ENCODE measurements at places on chromosomes 3 and 15. TPM values are rescaled to one million over a fixed set of nuclear protein-coding genes. Genes with fewer than 3 reads are reported as not detected.

- no peaks in the 10 kb centered on the region for H3K27me3 ChIP-seq
- no peaks in the 10 kb centered on the region for H3K4me1 ChIP-seq
- no peak overlapping the region for H3K27ac ChIP-seq
- H3K4me3 ChIP-seq = no peak overlapping the region
These were observed 18.4 kb downstream of the KLF15 start for GRCh38 chr3:126338790-126339288.

GRCh38 chr3:43779850-43780249 is 89.1 kb downstream of the ABHD5 start:
- H3K27me3 ChIP-seq = no peaks in the 10 kb centered on the region
- H3K27ac ChIP-seq = no peak overlapping the region
- H3K4me3 ChIP-seq = no peak overlapping the region
- H3K36me3 ChIP-seq = no peaks in the 10 kb centered on the region

DNA sequence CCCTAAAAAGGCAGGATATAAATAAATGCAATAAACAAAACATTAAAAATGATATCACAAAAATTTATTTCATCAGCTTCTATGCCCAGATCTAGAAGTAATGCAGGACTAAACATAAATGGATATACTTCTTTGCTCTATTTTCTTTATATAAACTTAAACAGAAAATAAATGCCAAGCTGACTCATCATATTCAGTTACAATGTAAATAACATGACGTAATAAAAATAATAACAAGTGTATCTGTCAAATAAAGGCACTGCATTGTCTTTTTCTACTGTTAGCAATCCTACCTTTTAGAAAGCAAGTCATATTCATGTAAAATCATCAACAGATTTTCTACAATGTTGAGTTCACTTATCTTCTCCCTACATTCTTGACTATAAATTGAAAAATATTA is 61.6 kb downstream of the NEK10 start:
- no peak overlapping the region for H3K4me3 ChIP-seq
- H3K27me3 ChIP-seq = no peaks in the 10 kb centered on the region
- no peak for DNase-seq
- H3K27ac ChIP-seq = no peak overlapping the region

DNA sequence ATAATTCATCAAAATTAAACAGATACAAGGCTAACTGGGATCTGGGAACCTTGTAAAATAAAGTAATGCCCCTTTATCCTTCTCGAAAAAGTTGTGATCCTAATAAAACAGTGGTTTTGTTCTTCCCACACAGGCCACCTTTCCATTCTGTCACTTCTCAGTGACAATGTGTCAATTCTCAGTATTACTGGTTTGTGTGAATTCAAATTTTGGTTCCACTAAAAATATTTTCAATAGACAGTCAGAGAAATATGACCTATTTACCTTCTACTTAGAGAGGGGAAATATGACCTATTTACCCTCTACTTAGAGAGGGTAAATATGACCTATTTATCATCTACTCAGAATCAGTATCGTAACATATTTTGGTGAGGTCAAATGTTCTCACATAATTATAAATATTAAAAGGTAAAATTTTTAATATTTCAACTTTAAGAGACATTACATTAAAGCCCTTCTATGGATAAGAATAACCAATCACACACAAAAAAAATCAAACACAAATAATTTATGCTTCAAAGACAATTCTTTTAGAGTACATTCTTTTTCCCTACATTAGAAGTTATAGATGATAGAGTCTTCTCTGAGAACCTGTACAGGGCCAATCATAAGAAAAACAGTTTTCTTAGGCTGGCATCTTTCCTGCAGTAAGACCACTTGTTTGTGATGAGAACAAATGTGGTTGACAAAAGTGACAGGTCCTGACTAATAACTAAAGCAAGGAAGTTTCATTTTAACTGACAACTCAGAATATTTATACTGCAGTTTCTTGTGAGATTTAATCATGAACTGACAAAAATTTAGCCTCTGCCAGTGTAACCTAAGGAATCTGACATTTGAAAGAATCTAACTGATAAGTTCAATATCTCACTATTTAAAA is 323.3 kb downstream of the DIPK2A start:
- DNase-seq = no peak
- no peaks in the 10 kb centered on the region for H3K27me3 ChIP-seq
- H3K4me3 ChIP-seq = no peak overlapping the region
- no peaks in the 10 kb centered on the region for H3K4me1 ChIP-seq

Gene RAB27A
- total RNA-seq = 71.4 TPM

Gene PFKFB4
- total RNA-seq = 11.8 TPM

DNA sequence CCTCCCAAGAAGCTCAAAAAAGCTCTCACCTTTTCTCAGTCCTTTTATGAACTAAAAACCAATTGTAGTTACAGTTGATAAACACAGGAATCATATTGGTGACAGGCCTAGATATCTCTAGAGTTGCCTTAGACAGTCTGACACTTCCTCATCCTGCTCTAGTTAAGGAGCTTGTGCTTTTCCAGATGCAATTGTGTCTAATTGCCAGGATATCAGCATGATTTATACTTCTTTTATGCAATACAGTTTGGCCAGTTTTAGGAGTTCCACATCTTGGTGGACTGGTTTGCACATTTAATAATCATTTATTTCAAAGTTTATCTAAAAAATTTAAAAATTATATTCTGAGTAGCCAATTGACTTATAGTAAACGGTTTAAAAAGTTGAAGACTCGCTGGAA is 95.7 kb downstream of the DUT start:
- no peak overlapping the region for H3K4me3 ChIP-seq
- no peak for DNase-seq
- H3K27ac ChIP-seq = no peak overlapping the region
- no peaks in the 10 kb centered on the region for H3K4me1 ChIP-seq

Gene RAB43
- 35.0 TPM for total RNA-seq
